NCI-H187 (cell line): ENCODE measurements at places on chromosomes 1 and 21.

GRCh38 chr1:91891454-91891853 lies 5.5 kb upstream of the TGFBR3 start:
- DNase-seq: no peak

DNA sequence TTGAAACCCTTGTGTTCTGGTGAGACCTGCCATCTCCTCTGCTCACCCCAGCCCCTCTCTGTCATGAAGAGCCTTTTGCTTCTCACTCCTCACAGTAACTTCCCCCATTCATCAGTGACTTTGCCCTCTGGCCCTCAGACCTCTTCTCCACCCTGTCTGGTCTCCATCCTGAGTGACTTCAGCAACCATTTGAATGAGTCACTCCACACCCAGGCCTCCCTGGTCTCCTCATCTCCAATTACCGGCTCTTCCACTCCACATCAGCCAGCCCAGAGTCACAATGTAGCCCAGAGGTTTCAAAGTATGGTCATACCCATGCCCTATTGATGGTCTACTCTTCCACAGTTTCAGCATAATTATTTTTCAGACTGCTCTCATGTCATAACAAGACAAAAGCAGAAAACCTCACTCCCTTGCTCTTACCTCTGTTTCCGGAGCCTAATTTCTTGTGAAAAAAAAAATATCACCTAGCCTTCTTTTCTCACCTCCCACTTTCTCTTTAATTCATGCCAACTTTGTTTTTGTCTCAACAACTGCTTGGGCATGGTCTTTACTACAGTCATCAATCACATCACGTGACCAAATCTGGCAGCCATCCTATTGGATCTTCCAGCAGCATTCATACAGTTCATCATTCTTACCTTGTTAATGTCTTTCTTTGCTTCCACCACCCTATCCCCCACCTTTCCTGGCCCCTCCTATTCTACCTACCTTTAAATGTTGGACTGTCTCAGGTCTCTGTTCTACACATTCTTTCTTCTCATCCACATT lies 35.6 kb upstream of the NEK7 start:
- DNase-seq: no peak

DNA sequence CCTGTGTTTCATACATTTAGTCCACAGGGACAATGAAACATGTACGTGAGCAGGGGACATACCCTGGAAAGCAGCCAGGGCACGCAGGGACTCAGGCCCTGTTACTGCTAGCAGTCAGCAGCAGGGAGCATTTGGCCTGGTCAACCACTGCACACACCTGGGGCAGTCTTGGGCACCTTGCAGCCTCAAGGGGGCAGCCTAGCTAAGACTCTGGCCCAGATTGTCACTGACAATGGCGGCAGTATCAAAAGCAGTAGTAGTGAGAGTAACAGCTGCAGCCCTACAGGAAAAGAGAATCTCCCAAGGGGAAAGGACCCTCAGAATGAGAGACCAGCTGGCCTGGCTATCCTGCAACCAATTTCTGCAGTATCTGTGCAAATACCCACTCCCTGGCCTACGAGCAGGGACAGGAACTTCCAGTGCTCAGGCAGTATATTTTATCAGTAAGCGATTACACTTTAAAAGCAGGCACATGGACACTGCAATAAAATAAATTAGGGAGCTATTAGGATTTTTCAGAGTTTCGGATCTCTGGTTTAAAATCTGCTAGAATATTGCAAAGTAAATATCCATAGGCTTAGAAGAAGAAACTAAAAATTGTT lies 475.6 kb downstream of the LTN1 start:
- DNase-seq: peak; percentile 1

DNA sequence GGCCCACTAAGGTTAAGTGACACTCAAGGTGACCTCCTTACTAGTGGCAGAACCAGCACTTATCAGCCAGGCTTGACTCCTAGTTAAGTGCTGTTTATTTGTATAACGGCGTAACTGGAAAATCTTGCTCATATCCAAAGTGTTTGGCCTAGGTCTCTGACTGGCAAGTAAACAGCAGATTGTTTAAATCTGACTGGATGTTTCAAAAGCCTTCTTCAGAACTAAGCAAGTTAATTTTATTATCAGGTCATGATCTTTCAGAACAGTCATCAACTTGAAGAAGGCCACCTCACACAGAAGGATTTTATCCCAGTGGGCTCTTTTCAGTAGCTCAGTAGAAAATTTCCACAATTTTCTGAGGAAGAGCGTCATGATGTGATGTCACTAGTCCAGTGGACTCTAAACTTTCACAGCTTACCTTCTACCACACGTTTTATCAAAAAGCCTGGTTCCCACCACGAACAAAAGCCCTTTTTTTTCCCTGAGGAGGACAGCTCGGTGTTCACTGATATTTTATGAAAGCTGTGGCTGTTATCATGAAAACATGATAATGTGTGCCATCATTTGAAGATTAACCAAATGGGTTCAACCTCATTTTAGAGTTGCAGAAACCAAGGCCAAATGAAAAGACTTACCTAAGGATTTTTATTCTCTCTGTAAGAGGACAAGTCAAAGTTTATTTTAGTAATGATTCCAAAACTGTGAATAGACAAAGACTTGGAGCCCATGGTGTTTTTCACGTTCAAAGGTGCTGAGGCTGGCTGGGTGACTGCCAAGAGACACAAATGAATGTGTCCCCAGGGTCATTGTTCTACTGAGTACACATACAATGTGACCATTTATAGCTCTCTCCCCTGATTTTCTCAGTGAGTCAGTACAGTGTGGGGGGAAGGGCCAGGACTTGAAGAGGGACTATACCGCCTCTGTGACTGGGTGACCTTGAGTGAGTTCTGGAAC lies 9.1 kb downstream of the SGIP1 start:
- DNase-seq: peak; percentile 65

- DNase-seq: no peak
Measured at GRCh38 chr1:152228831-152229230, 4.8 kb upstream of the HRNR start.

DNA sequence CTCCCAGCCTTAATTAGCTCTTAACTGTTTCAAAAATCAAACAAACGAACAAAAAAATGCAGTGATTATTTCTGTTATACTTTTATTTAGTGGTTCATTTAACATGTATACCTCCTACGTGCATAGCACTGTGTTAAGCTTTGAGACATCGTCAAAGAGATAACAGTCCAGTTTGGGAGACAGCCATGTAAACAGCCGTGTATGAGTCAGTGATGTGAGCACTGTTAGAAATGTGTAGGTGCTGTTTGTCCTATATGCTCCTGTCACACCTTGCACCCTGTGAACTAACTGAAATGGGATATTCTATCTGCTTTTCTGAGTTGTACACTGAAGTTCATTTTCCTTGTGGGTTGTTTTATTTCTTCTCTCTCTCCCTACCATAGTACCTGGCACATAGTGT lies 109.7 kb upstream of the CACYBP start:
- no peak for DNase-seq

DNA sequence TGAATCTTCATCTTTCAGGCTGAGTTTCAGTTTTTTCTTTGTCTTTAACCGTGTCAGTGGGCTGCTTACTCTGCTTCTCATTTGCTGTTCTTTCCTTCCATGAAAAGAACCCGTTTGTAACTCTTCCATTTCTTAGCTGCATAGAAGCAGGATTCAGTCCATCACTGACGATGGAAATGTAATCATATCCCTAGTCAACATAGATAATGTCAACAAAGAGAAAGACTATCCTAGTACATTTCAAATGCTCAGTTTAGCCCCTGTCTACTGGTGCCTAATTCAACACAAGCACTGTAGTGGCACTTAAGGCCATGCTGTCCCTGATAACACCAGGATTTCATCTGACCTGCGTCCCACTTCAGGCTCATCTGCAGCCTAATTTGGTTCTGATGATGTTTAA lies 376 bp downstream of the GBP1 start:
- DNase-seq: no peak

GRCh38 chr1:7136166-7136953 lies 351.1 kb downstream of the CAMTA1 start:
- peak; percentile 43 for DNase-seq

GRCh38 chr1:24688033-24688432 lies 44.9 kb downstream of the SRRM1 start:
- DNase-seq: no peak

- DNase-seq: no peak
Measured at GRCh38 chr1:112524986-112525385, 16.2 kb downstream of the WNT2B start.

- DNase-seq: no peak
Measured at GRCh38 chr21:39175154-39175553, 8.1 kb downstream of the PSMG1 start.

DNA sequence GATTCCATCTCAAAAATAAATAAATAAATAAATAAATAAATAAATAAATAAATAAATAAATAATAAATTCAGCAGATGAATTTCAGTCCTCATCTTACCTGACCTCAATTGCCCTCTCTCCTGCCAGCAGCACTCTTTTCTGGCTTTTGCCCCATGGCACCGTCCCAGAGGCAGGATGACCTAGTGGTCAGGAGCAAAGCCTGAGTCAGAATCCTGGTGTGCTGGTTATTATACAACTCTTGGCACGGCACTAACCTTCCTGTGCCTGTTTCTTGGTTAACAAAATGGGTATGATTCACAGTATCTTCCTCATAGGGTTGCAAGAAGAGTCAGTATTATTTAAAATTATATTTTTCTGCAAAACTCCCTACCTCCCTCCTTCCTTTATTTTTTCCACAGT lies 43.0 kb downstream of the NKAIN1 start:
- no peak for DNase-seq

DNA sequence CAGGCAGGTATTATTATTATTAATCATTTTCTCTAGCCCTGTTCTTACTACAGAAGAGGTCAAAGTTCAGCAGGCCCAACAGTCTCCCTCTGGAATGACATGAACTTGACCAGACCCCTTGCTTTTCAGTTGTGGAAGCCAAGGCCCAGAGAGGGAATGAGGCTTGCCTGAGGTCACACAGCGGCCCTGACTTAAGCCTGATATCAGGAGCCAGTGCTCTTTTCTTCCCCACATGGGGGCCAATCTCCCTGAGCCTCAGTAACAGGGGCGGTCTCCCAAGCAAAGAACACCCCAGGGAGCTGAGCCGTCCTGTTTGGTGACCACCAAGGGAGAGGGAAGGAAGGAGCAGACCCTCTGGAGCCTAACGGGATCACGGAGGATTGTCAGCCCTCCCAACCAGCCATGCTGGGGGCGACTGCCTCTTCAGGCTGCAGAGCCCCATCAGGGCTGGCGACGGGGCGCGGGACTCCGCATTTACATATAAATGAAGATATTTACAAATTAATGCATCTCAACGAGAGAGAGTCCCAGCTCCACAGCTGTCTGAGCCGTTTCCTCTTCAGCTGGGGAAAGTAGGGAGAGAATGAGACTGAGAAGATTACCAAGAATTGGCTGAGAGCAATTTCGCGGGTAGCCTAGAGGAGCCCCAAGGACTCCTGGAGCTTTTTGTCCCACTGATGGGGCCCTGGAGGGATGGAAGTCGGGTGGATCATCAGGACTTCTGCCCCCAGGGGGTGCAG lies 186.1 kb upstream of the KLHDC7A start:
- DNase-seq: no peak

- DNase-seq: no peak
Measured at GRCh38 chr1:151132335-151133017, 14.0 kb downstream of the SEMA6C start.
